Stimulated activated CD4-positive, alpha-beta T cell treated with anti-CD3 and anti-CD28 coated beads, Interleukin-1b, Interleukin-23, amount 100 ng/mL, for 24 hours (primary cell): ENCODE measurements at places on chromosomes 13 and 19.

- DNase-seq = no peak
Observed at GRCh38 chr19:3831601-3832000, 37.2 kb downstream of the ZFR2 start.

GRCh38 chr19:36973021-36973843 lies 57.1 kb downstream of the ZNF568 start:
- DNase-seq = peak; percentile 63

GRCh38 chr13:31591642-31592233 lies 147.6 kb upstream of the RXFP2 start:
- DNase-seq = no peak

DNA sequence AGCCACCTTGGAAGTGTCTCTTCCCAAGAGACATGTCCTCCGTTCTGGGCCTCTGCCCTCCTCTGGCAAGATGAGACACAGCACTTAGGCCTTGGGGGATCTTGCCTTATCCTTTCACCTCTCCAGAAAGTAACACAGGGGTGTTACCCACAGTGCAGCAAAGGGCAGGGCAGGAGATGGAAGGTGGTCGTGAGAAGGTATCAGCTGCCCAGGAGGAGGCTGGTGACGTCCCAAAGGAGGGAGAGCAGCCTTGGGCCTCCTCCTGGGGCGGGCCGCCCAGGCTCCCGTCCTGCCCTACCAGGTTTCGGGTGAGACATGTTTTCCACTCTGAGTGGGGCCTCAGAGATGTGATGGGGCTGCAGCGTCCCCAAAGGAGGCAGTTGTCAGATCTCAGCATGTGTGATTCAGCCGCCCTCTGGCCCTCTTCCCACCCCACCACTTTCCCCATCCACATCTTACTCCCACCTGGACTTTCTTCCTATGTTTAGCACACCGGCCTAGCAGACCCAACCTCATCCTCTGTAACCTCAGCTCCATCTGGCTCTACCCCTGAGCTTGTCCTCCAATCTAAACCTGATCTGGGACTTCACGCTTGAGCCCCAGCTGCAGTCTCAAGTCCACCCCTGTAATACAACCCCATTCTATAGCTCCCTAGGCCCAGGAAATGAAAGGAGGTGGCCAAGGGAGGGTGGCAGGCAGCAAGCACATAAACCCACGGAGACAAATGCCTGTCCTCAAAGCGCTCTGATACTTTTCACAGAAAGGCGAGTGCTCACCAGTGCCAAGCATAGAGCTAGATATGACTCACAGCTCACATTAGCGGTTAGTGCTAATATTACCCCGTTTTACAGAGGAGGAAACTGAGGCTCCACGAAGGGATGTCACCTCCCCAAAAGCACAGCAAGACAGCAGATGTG lies 9.3 kb downstream of the POU2F2 start:
- peak; percentile 63 for DNase-seq

- DNase-seq = no peak
Observed at GRCh38 chr13:103431856-103432255, 365.6 kb upstream of the SLC10A2 start.

GRCh38 chr19:4294389-4294788 lies 7.8 kb downstream of the TMIGD2 start:
- no peak for DNase-seq
